Stimulated activated CD4-positive, alpha-beta T cell treated with anti-CD3 and anti-CD28 coated beads, Interleukin-2, amount 100 ng/mL, for 24 hours (primary cell): ENCODE measurements at places on chromosomes 3 and 15.
A peak's percentile ranks its signal among the peaks of the same experiment; 100 is the strongest.

DNA sequence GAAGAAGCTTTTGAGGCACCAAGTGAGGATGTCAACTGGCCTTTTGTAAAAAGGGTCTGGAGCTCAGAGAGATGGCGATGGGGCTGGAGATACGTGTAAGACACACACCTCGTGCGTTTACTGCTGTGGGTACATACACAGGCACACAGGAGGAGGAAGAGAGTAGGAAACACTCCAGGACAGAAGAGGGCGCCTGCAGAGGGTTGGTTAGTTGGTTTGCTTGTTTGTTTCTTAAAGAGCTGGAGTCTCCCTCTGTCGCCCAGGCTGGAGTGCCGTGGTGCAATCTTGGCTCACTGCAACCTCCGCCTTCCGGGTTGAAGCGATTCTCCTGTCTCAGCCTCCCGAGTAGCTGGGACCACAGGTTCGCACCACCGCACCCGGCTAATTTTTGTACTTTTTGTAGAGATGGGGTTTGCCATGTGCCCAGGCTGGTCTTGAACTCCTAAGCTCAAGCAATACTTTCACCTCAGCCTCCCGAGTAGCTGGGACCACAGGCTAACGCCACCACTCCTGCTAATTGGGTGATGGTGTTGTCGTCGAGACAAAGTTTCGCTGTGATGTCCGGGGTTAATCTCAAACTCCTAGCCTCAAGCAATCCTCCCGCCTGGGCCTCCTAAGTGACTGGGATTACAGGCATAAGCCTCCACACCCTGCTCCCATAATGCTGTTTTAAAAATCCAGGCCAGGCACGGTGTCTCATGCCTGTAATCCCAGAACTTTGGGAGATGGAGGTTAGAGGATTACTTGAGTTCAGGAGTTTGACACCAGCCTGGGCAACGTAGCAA, 1.3 kb upstream of the PRR20G start:
- DNase-seq, result no peak

DNA sequence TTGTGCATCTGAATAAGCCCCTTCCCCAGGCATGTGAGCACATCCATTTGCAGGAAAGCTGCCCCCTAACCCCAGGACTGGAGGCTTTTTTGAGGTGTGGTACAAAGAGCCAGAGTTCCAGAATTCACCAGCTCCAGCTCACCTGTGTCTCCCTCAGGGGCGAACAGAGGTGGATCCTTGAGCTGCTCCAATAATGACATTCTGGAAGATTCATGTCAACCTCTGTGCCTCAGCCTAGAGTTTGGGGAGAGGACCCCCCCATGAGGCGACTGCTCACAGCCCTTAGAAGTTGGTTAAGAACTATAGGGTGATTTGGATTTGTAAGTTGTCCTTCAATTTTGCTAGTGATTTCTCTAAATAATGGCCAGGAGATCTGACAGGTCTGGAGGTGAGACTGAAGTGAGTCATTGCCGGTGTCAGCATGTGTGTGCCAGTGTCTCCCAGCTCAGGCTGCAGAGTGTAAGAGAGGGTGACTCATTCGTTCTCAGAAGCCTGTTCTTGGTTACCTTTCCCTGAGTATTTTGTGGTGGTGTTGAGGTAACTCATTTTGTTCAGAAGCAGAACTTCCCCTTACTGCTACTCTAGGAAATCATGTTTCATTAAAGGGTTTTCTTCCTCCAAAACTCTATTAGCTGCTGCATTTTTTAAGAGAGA, 136.9 kb upstream of the TOPAZ1 start:
- DNase-seq, result peak; percentile 39

- no peak for DNase-seq
These were observed 184.1 kb downstream of the XXYLT1 start for GRCh38 chr3:195086885-195087284.

DNA sequence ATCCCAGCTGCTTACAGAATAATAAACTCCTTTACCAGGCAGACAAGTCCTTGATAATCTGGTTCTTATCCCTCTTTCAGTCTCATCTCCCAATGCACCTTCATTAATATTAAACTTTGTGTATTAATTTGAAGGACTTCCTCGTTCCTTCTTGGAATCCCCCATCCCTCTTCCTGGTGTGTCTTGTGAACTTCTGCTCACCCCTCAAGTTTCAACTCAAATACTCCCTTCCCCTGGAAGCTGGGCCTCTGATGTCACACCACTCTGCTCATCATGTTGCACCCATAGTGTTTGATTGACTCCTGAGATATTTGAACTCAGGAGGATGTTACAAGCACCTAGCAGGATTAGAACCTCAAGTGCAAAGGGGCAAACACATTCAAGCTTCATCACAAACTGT, 3.3 kb upstream of the STT3B start:
- no peak for DNase-seq

- no peak for DNase-seq
These were observed 73.7 kb upstream of the TSPAN3 start for GRCh38 chr15:77144492-77145070.

DNA sequence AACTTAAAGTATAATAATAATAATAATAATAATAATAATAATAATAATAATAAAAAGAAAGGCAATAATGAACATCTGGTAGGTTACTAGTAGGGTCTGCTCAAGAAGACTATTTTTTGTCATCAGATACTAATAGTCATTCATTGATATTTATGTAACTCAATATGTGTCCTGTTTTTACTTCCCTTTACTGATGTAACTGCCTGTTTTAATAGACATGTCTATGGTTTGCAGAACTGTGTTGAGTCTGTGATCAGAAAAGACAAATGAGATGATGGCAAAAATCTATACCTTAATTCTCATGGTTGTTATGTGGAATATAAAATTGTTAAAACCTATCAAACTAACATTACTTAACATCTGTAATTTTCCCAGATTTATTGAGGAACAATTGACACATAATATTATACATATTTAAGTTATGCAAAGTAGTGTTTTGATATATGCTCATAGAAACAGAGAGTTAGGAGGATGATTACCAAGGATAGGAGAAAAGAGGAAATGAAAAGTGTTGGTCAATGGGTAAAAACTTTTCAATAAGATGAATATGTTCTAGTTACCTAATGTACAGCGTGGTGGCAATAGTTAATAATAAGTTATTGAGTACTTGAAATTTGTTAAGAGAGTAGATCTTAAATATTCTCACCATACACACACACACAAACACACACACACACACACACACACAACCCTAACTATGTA, 699.4 kb downstream of the ZPLD1 start:
- DNase-seq, result no peak

- no peak for DNase-seq
These were observed 295.4 kb upstream of the NR2F2 start for GRCh38 chr15:96035091-96035490.

DNA sequence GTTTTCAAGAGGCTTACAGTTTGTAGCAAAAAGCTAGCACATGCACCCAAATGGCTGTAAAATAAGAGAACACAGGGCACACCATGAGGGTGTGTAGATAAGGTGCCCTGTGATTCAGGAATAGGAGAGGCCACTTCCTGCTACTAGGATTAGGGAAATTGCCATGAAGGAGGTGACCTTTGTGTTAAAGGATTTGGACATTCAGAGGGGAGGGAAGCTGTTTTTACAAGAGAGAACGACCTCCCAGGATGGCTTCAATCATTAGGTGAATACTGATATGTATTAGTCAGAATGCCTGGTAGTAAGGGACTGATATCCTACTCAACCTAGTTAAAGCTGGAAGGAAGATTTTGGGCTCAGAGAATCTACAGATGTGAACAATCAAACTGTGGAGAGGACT, 35.7 kb upstream of the ABHD17C start:
- no peak for DNase-seq

GRCh38 chr3:181596126-181596525, 115.6 kb upstream of the SOX2 start:
- DNase-seq, result no peak

DNA sequence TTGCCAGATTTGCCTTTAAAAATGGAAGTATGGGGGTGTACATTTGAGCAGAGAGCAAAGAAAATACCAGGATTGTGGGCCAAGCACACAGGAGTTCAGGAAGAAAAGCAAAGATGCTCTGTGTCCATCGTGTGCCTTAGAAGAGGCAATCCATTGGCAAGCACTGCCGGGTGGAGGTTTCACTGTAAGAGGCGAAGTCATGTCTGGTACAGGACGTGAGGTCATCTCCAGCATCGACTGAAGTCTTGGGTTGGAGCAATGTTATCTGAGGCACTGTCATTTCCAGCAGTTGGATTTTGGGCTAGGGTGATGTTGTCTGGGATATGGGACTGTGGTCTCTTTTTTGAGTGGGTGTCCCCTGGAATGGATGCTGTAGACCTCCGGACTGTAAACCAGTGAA, 4.8 kb upstream of the RGMA start:
- DNase-seq, result no peak

DNA sequence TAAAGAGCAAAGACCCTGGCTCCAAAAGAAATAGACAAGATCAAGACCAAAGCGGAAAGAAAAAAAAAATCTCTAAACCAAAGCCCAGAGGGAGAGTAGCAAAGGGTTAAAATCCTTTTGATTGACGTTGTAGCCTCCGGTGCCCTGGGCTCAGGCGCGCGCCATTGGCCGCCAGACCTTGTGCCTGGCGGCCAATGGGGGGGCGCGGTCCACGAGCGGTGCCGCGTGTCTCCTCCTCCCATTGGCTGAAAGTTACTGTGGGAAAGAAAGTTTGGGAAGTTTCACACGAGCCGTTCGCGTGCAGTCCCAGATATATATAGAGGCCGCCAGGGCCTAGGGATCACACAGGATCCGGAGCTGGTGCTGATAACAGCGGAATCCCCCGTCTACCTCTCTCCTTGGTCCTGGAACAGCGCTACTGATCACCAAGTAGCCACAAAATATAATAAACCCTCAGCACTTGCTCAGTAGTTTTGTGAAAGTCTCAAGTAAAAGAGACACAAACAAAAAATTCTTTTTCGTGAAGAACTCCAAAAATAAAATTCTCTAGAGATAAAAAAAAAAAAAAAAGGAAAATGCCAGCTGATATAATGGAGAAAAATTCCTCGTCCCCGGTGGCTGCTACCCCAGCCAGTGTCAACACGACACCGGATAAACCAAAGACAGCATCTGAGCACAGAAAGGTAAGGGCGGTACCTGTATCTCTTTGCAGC, at the start of gene HES1:
Gene HES1 (plus strand): TSS at position 343 of the 713 bp plus-strand sequence. CDS start 233 bp downstream, at position 576.
- DNase-seq, result peak; percentile 66

DNA sequence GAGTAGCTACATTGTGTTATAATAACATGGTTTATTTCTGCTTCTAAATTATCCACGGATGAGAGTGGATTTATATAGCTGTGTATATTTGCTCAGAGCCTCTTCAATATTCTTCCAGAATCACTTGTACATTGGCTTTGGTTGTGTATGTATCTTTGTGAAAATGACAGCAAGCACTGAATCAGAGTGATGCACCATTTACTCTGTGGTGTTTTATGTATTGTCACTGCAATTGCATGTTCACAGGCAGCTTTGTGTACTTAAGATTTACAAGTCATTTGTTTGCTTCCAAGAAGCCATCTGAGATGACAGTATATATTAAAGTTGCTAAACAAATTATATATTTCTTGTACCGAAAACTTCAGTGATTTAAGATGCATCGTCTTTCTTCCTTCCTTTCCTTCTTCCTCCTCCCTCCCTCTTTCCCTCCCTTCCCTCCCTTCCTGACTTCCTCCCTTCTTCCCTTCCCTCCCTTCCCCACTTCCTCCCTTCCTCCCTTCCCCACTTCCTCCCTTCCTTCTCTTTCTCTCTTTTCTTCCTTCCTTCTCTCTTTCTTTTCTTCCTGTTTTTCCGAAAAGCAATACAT, 362.3 kb upstream of the GOLIM4 start:
- no peak for DNase-seq

GRCh38 chr3:171258316-171258715, 201.9 kb downstream of the TNIK start:
- no peak for DNase-seq

DNA sequence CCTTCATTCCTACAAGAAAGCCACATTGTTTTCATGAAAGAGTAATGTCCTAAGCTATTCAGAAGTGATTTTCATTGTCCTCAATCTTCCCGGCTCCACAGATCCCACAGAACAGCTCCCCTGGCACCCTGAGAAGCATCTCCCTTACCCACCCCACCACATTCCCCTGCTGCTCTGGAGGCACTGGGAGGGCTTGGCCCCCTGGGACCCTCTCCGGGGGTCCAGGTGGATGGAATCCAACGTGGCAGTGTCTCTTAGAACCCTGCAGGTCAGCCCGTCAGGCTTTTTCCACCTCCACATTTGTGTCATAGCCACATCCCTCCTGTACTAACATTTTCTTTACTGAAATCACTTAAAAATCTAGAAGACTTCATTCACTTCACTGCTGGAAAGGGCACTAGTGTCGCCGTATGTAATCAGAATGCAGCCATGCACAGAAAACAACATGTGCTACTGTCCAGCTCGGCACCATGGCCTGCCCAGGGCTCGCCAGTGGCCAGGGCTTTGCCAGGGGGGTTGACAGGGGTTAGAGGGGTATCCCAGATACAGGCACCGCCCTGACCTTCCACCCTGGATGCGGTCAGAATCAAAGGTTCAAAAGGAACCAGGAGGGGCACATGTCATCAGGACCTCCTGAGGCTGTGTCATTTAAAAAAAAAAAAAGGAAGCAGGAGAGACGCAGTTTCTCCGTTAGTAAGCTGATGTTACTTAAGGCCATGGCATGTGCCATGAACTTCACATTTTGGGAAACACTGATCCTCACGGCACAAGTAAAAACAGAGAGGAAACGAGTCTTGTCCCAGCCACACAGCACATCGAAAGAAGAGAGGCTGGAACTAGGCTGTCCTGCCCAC, 106.3 kb downstream of the LSM3 start:
- DNase-seq, result no peak

DNA sequence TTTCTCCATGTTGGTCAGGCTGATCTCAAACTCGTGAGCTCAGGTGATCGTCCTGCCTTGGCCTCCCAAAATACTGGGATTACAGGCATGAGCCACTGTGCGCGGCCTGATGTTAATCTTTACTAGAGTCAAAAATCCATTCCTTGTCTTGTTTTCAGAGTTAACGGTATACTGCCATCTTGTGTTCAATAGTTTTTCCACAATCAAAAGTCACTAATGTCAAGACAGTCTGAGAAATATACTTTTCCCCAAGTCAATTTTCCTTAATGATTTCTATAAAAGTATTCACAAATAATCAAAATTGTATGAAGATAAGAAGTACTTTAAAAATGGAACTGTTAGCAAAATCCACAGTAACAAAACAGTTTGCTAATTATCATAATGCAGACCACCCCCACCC, 8.5 kb downstream of the CRBN start:
- no peak for DNase-seq

- no peak for DNase-seq
These were observed 40.3 kb downstream of the WNT5A start for GRCh38 chr3:55446850-55447249.

DNA sequence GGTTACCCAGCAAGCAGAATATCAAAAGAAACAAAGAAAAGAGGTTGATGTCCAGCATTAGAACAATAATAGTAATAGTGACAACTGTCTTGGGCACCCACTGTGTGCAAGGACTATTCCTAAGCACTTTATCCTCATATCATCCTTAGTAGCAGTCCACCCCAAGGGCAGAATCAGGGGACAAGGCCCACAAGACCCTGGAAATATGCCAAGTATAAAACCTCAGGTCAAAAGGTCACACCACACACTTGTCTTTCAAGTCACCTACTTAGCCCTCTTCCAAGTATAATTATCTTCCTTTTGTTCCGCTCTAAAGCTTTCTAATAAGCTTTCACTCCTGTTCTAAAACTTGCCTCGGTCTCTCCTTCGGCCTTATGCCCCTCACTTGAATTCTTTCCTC, 124.0 kb upstream of the STT3B start:
- no peak for DNase-seq
